ENCODE measurements at places on chromosomes 7 and 10.

GRCh38 chr7:47326808-47327207 lies 255.1 kb downstream of the TNS3 start:
- DNase-seq, result no peak

- DNase-seq, result no peak
These were observed 172.6 kb downstream of the FAM107B start for GRCh38 chr10:14601872-14602725.

- DNase-seq, result no peak
These were observed 56.5 kb downstream of the RNLS start for GRCh38 chr10:88526501-88527105.

GRCh38 chr7:15178065-15178464 lies 275.5 kb upstream of the DGKB start:
- no peak for DNase-seq

DNA sequence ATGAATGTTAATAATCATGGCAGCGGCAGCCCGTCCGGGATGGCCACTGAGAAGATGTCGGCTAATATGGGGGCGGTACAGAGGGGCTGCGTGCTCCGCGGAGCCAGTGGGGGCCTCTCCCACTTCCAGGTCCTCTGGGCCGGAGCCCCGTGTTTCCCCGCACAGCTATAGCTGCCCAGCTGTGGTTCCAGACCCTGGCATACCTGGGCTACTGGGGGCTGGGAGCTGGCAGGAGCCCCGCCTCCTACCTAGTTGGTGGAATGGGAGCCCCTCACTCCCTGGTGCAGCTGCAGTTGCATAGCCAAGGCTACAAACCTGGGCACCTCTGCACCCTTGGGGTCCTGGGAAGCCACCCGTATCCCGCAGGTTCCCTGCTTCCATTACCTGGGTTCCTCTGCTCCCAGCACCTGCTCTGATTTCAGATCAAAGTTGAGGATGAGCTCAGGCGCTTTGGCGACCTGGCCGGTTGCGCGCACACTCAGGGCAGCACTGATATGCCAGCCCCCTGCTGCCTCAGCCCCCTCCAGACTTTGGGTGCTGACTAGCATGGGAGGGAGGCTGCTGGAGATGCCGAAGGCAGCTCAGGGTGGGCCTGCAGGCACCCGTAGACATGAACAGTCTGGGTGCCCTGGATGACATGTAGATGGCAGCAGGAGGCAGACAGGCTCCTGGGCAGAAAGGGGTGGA lies 236.5 kb upstream of the SEMA3D start:
- no peak for DNase-seq

- DNase-seq, result no peak
These were observed 64.7 kb downstream of the DIP2C start for GRCh38 chr10:624605-625332.

DNA sequence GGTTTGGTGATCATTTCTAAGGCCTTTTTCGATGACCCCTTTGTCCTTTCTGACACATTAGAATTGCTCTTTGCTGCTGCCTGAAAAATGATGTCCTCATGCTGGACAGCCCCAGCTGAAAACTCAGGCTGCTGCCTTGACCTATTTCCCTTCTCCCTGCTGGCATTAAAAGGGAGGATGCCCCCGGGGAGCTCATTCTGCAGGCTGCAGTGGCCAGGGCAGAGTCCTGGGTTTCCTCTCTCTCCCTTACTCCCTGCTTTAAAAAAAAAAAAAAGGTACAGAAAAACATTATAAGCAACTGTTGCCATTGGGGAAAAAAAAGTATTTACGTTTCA lies 35.4 kb downstream of the LRRC4 start:
- no peak for DNase-seq

GRCh38 chr10:51030480-51030879 lies 43.8 kb upstream of the PRKG1 start:
- DNase-seq, result no peak

DNA sequence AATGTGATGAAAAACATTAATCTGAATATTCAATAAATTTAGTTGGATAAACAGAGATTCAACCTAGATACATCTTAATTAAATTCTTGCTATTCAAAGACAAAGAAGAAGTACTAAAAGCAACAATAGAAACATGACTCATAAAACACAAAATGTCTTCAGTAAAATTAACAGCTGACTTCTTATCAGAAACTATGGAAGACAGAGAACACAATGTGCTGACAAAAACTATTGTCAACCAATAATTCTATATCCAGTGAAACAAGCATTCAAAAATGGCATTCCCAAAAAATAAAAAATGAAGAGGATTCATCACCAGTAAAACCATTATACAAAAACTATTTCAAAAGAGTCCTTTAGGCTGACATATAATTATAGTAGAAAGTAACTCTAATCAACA lies 400.5 kb upstream of the SORCS1 start:
- DNase-seq, result no peak

- no peak for DNase-seq
These were observed 36.3 kb downstream of the ARID5B start for GRCh38 chr10:61937631-61938351.

GRCh38 chr10:22705527-22705926 lies 8.9 kb downstream of the PIP4K2A start:
- DNase-seq, result no peak

- no peak for DNase-seq
These were observed 309.5 kb upstream of the TEX47 start for GRCh38 chr7:89104748-89105685.

DNA sequence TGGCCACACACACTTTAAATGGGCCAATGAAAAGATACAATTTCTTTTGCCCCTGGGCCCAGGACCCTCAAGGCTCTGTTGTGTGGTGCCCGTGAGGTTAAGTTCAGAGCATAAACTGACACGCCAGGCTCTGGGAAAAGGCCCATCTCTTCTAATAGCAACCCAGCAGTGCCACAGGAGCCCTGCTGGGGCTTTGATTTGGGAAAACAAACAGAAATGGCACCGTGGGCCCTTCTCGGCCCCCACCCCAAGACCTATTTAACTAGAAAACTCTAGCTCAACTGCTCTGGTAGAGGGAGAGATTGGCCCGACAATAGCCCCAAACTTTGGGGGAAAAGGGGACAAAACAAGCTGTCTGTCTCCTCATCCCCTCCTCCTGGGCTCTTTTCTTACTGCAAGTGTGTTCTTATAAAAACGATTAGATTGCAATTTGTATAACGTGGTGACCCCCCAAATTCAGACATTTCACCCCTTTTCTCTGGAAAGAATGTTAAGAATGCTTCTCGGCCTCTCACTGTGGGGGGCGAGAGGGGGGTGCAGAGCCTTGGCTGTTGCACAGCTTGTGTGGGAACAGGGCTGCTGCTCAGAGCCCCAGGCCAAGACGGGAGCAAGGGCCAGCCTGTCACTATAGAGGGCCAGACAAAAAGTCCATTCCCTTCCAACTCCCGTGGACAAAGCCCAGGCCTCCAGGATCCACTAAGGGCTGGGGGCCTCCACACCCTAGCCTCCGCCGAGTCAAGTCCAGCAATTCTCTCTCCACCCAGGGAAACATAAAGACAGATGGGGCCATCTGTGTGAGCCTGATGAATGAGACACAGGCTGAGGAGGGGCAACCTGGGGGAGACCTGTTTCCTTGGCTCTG lies 26.8 kb downstream of the DPCD start:
- no peak for DNase-seq

DNA sequence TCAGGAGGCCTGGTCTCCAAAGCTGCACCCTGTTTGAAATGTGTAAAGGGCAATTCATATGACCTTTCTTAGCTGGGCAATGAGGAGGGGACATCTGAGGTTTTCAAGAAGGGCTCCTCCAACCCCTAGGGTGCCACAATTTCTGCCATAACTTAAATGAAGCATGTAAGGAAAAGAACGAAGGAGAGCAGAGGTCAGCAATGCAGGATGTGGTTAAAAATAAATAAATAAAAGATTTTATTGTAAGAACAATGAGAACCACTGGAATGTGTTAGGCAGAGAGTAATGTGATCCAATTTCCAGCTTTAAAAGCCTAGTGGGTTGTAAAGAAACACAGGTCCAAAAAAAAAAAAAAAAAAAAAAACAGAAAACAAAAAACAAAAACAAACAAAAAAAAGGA lies 673.1 kb downstream of the TNS3 start:
- no peak for DNase-seq

DNA sequence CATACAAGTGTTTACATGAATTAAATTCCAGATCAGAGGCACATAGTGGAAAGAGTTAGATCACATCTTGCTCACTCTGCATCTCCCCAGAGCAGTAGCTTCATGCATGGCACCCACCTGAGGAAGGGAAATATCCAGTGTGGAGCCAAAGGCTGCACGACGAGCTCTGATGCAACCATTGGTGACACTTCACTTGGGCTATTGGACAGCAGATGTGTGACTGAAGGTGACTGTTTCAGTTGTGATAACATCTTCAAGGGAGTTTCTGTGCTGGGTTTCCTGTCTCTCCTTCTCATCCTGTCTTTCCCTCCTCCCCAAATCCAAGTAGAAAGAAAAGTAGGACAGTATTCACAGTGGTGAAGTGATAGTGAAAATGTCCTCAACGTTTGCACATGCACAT lies 115.0 kb downstream of the TAF3 start:
- no peak for DNase-seq

DNA sequence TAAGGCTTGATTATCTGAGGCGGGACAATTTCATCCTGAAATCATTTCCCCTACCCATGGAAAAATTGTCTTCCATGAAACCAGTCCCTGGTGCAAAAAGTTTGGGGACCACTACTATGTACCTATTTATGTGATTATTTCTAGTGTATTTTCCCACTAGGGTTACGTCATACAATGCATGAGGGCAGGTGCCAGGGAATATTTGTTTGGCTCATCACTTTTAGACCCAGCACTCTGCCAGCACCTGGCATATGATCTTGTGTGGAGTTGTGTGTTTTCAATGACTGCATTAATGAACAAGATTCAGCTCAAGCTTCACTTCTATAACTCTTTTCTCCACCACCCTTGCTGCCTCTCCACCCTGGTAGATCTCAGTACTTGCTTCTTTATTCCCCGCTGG lies 73.3 kb upstream of the TNKS2 start:
- no peak for DNase-seq

DNA sequence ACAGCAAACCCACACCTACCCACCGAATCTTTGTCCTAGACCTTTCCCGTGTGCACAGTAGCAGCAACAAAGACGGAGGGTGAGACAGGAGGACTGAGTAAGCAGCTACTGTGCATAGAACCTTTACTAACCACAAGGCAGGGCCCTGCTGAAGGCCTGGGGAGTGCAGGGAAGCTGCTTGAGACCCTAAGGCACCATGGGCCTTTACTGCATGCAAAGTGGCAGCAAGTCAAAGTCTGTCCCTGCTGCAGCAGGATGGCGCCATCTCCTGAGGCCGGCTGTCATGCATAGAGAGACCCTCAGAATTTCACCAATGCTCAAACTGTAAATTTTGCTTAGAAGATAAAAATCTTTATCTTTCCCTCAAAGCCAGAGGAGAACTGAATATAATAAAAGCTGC lies 610.5 kb downstream of the ACTR3B start:
- no peak for DNase-seq

GRCh38 chr10:61910894-61911293 lies 9.4 kb downstream of the ARID5B start:
- no peak for DNase-seq

DNA sequence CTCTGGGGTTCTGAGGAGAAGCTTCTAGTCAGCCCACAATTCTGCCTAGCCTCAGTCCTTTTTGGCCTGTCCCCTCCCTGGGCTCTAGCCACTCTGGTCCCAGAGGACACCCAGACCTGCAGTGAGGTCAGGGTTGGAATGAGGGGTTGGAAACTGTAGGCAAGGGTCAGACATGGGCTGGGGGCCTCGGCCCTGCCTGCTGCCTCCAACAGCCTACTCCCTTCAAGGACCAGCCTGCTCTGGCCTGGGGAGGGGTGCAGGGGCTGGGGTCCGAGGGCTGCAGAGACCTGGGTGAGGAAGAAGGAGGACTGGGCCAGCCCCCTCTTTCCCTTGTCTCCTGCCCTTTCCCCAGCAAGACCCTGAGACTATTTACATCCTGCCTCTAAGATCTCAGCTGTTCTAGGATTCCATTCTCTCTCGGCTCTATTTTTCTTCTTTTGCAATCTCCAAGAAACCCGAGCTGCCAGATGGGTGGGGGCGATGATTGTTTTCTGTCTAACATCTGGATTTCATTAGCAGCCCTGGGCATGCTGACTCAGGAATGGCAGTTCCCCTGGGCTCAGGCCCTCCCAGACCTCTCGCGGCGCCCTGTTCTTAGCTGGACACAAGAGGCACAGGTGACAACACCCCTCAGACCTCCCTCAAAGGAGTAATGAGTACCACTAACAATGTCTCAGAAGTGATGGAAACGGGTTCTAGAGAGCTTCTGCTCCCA lies 23.1 kb downstream of the ZCCHC24 start:
- no peak for DNase-seq

GRCh38 chr10:89738551-89739209 lies 37.3 kb downstream of the KIF20B start:
- no peak for DNase-seq

GRCh38 chr7:29408841-29409243 lies 154.8 kb upstream of the PRR15 start:
- DNase-seq, result peak; percentile 15

DNA sequence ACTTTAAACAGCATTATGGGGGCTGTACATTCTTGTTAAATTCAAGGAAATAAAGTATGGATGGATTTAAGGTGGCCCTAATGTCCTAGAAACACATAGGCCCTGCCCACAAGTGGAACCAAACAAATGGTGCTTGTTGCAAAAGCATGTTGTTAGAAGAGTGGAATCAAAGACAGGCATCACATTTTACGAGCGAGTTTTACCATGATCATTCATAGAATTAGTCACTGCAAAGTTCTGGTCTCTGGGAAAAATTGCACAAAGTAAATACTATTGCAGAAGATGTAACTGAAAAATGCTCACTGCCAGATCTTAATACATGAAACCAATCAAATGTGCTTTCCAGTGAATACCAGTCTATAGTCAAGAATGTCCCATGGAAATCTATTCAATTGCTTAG lies 677.1 kb downstream of the PARD3 start:
- DNase-seq, result no peak

GRCh38 chr10:24901686-24902399 lies 50.6 kb downstream of the PRTFDC1 start:
- DNase-seq, result no peak

DNA sequence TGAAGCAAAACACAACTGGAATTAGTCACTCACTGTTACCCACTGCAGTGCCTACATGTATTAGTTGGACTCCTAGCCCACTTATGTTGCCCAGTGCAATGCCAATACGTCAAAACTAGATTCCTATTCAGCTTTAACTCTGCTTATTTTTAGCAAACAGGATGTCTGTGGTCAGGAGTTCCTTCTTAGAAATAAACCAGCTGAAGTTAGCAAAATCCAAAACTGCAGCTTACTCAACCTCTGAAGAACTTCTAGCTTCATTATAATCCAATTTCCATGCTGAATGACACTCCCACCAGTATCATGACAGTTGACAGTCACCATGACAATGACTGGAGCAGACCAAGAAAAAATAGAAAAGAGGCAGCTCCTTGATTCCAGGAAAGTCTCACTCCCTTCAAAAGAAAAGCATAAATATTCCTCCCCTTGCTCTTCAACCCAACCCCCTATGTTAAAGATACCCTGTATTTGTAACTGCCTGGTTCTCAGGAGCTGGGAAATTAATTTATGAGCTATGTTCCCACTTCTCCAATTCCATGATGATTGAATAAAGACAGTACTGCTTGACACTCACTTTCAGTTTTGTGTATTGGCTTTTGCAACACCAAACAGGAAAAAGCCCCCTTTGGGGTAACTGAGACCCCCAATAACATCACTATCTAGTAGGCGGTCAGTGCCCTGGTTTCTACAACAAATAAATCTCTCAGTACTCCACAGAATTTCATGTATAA lies 327.4 kb downstream of the SORCS1 start:
- no peak for DNase-seq

All from stimulated activated CD4-positive, alpha-beta T cell treated with anti-CD3 and anti-CD28 coated beads, Interleukin-12 subunit alpha, Interleukin-12 subunit beta, amount 100 ng/mL, for 4 hours (primary cell).